ENCODE measurements at places on chromosomes 6 and 20.

- DNase-seq: no peak
Measured at GRCh38 chr6:10695086-10695657, 400 bp downstream of the PAK1IP1 start.

DNA sequence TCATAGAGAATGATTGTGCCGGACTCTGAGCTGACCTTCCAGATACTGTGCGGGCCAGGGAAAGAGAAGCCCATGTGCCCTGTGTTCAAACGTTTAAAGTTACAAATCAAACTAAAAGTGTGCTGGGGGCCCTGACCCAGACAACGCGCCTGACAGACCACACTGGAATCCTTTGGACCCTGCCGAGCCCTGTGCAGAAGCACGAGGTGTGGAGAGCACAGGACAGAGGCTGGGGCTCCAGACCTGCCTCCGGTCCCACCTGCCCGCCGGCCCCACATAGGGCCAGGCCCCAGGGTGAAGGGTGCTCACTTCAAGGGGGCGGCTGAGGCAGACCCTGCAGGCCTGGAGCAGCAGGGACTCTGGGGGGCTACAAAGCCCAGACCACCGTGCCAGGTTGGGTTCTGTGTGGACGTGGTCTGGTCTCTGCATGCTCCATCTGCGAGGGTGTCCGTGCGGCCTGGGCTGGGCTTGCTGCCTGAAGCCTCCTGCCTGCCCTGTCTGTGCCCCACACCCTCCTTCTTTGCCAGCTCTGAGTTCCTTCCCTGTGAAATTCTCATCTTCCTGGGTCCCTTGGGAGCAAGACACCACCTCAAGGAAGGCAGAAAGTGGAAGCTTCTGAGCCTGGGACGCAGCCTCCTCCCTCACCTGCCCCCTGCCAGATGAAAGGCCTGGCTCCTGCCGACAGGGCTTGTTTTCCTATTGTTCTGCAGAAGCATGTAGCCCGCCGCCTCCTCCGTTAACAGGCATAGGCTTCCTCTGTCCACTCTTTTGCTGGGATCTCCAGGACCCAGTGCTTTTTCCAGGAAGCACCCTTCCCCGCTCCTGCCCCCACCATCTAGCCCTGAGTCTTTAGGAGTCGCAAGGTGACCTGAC, 186.2 kb downstream of the ERMARD start:
- no peak for DNase-seq

- no peak for DNase-seq
Measured at GRCh38 chr6:167106406-167106805, 16.5 kb upstream of the CCR6 start.

DNA sequence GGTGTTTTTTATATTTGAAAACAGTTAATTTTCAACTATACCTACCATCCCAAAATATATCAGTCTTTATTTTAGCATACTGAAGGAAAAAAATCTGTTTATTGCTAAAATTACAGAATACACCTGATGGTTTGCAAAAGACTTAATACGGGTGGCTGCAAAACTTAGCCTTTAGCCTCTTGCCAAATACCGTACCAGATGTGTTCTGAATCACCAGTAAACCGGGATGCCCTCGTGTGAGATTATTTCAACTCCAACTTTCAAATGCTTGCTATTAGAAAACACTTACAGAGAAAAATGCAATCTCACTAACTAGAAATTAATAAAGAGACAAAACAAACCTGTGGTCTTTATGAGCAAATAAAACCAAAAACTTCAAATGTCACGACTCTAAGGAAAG, 36.0 kb downstream of the REV3L start:
- no peak for DNase-seq

DNA sequence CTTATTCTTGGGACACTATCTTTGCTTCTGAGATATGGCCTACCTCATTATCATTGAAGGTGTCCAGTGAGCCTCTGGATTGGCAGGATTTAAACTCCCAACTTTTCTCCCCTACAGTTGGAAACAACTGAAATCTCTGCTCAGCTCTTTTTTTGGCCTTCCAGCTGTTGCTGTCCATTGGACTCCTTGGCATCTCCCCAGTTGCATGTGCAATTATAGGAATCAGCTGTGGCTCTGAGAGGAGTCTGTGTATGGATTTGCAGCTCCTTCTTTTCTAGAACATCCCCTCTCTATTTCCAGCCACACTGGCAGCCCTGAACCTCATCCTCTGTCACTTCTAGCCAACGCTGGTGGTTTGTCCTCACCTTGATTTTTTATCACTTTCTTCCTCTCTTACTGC, 21.2 kb downstream of the RAB22A start:
- DNase-seq: no peak

GRCh38 chr20:51584116-51584515, 41.6 kb upstream of the NFATC2 start:
- DNase-seq: no peak

DNA sequence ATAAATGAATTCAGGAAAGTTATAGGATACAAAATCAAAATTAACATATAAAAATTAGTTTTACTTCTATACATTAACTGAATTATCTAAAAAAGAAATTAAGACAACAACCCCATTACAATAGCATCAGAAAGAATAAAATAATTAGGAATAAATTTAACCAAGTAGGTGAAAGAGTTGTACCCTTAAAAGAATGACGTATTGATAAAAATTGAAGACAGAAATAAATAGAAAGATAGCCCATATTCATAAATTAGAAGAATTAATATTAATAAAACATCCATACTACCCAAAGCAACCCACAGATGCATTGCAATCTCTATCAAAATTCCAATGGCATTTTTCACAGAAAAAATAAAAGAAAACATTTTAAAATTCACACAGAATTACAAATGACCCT, 242.8 kb downstream of the MMUT start:
- DNase-seq: no peak

DNA sequence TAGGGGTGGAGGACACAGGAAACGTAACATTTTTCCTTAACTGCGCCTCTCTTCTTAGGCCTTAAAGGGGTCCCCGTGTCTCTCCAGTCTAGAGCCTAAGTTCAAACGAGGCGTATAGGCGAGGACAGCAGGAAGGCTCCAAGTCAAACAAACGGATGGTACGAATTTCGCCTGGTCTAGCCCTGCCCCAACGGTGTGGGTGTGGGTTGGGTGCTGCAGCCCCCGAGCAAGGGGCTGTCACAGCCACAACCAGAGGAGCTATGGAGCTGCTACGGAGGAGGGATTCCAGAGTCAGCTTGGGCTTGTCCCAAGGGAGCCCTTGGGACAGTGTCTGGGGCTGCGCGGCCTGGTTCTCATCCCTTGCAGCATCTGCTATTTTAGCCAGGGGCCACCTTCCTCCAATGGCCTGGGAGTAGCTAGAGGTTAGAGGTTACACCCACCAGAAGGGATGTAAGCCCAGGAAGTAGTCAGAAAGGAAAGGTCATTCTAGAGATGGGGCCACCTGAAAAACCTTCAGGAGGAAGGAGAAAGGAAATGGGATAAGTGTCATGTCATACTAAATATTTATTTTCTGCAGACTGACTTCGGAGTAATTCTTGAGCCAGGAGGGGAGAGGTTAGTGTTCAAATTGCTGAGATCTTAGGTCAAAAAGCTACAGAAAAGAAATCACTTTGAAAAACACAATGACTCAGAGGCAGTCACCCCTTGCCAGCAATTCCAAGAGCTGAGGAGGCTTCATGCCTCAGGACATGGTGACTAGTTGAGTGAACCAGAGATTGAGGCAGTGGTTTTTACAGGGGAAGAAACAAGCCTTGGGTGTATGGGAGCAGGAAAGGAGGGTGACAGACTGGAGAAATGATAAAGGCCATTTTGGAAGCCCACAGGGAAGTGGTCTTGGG, 21.7 kb downstream of the VPS52 start:
- no peak for DNase-seq

DNA sequence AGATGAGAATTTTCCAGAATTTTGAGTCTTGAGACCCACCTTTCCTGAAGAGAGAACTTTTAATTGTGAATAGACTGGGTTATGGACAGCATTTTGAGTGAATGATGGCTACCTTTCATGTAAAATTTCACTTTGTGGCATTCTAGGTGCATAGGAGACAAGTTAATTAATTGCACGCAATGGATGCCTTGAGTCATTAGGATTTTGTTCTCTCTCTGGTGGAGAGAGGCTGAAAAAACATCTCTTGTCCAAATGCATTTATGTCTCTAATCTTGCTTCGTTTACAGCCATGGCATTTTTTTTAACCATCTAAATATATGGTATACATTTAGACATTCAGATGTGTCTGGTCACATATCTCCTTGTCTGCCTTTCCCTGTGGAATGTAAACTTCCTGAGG, 3.1 kb downstream of the RHAG start:
- no peak for DNase-seq

DNA sequence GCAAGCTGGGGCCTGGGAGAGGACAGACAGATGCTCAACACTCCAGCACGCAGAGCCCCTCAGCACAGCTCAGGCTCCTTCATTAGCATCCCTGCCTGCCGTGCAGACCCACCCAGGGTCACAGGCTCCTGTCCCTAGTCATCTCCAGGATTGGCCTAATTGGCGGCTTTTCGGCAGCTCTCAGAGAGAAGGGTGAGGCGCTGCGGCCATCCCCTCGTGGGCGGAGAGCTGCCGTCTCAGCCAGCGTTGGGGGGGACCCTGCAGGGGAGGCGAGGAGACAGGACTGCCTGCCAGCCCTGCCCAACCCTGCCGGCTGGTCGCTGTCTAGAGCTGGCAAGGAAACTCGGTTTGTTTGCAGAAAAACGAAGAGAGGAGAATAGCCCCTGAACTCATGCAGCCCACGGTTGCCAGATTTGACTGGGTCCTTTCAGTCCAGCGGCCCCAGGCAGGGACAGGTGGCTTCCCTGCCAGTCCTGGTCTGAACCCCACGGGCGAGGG, 26.8 kb downstream of the BHLHE23 start:
- no peak for DNase-seq

DNA sequence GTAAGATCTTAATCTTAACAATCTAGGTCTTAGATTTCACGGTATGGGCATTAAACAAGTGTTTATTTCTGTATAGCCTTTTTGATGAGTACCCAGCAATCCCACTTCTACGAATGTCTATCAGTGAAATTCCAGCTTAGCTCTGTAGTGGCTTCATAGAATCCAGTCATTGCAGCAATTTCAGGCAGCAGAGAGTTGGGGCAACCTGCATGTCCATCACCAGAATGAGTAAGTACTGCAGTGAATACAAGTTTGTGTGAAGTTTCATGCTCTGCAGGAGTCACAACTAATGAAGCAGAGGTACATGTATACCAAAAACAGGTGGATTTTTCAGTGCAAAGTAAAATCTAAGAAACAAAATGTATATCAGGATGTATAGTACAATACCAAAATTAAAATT, 151.7 kb downstream of the OR2B2 start:
- DNase-seq: no peak

GRCh38 chr6:66861007-66861541, 1154.0 kb upstream of the EYS start:
- no peak for DNase-seq

DNA sequence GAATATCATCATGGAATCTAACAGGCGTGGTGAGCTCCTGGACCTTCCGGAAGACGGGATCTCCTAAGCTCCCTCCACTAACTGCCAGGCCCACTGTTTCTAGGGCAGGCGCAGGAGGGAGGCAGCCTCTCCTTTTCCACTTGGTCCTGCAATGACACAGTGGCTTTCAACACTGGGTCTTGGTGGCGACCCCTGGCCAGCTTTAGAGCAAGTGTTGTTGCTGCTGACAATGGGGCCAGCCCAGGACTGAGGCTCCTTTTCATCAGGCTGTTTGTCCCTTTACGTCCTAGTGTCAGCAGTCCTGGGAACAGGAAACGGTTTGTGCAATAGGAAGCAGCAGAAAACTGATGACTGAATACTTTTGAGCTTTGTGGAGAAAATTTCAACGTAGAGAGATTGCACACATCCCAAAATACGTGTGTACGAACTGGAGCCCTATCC, 9.7 kb upstream of the QKI start:
- DNase-seq: no peak

GRCh38 chr6:91097364-91097763, 510.5 kb upstream of the MAP3K7 start:
- no peak for DNase-seq

DNA sequence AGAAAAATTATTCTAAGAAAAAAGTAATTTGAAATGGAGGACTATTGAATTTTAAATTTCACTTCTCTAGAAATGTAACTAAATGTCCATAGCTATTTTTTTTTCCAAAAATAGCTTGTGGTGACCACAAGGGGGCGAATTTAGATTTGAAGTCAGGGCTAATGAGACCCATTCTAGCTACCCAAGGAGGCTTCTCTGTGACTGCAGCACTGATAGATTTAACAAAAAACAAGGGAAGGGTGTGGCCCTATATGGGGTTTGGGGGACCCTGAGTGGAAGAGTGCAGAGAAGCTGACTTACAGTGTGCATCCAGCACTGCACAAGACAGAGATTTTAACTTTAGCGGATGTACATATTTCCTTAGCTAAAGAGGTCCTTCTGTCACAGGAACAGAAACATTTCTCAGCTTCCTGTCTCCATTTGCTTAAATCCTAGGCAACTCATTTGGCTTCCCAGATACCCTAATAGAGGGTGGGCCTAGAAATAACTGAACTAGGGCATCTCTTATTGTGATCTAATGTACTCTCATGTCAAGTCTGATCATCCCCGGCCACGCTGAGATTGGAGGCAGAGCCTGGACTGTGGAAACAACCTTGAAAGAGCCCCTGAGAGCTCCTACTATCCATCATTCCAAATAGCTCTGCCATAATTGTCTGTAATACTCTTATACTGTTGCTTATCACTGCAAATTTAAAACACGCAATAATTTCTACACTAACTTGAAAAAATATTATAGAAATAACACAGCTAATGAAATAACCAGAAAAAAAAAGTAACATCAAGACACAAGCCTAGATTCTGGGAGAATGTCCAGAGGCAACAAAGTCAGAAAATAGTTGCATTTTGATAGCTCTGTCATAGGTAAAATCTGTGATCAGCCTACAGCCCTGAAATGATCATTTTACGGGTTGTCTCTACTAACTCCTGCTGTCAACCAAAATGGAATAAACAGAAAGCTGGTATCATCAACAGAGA, 93.6 kb downstream of the SNAP91 start:
- DNase-seq: no peak

DNA sequence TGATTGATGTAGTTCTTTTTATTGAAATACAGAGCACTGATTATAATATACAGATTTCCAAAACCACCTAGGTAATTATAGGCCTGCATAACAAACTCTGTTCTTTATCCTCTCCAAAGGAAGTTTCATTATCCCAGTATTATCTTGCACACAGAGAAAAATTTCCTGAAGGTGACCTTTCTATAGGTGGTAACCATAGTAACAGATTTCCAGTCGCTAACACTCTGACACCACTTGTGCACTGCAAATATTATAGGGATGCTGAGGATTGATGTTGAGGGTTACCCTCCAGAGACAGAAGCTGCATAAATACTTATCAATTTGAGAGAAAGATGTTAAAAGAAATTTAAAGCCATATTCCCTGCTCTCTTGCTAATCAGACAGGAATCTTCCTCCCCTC, 274.5 kb upstream of the NRSN1 start:
- no peak for DNase-seq

DNA sequence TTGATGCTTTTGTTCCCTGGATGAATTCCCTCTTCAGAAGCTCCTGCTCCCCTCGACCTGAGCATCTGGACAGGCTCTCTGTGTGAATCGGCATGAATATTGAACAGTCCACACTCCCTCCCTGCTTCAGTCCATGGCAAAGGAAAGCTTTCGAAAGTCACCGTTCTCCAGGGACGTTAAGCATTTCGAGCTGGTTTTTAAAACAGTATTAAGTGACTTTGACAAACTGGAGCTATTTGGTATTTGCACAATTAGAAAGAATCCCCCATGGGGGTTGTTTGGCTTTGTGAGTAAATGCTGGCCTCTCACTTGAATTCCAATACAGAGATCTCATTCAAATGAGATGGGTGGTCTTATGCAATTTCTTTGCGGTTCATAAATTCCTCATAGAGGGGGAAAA, 85.3 kb upstream of the TIAM2 start:
- no peak for DNase-seq

- DNase-seq: no peak
Measured at GRCh38 chr6:22653980-22654610, 84.7 kb downstream of the HDGFL1 start.

- DNase-seq: no peak
Measured at GRCh38 chr6:4844108-4844507, 67.9 kb downstream of the CDYL start.
